ENCODE measurements at places on chromosomes 7 and 10.

DNA sequence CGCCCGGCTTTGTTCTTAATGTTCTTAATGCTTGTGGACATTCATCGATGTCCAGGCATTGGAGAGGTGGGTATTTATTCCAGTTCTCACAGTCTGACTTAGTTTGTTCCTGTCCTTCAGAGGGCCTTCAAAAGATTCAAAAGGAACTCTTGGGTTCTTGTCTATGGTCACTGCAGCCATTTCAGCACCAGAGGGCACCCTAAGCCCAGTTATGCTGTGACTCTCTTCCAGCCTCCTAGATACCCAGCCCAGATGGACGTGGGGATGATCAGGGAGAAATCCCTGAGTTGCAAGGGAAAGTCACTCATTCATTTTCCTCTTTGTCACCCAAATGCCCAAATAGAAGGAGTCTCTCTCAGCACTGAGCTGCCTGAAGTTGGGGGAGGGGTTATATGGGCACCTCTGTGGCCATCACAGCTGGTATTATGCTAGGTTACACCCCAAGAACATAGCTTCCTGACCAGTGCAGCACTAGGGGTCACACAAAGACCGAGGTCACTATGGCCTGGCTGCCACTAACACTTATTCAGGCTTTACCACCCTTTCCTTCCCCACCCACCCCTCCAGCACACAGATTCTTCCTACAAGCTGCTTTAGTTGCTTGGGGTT, 26.5 kb upstream of the CCDC126 start:
- DNase-seq = peak; percentile 62

DNA sequence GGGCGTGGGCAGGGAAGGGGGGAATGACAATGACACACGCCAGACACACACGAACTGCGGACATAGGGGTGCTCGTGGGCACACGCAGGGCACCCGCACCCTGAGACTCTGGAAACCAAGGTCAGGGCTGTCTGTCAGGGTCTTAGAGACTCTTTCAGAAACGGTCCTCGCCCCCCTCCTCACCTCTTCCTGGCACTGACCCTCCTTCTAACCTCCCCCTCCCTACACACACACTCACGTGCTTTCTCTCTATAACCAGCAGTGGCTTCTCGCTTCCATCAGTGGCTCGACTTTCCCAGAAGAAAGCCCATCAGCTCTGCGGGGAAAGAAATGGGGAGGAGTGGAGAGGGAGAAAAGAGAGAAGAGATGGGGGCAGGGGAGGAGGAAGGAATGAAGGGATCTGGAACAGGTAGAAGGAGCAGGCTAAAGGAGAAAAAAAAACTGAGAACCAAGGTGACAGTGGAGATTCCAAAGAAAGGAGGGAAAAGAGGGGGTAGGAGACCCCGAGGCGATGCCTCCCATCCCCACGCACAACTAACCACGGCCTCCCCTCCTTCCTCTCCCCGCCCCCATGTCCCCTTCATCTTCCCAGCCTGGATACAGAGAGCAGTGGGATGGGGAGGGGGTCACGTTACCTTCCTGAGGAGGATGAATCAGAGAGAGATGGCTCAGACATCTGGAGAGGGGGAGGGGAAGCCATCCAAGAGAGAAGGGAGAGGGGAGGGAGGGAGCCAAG, 1.7 kb upstream of the VGF start:
- DNase-seq = no peak

- DNase-seq = no peak
Measured at GRCh38 chr7:94351703-94352102, 43.0 kb upstream of the COL1A2 start.

- no peak for DNase-seq
Measured at GRCh38 chr7:79217468-79217867, 236.0 kb downstream of the MAGI2 start.

DNA sequence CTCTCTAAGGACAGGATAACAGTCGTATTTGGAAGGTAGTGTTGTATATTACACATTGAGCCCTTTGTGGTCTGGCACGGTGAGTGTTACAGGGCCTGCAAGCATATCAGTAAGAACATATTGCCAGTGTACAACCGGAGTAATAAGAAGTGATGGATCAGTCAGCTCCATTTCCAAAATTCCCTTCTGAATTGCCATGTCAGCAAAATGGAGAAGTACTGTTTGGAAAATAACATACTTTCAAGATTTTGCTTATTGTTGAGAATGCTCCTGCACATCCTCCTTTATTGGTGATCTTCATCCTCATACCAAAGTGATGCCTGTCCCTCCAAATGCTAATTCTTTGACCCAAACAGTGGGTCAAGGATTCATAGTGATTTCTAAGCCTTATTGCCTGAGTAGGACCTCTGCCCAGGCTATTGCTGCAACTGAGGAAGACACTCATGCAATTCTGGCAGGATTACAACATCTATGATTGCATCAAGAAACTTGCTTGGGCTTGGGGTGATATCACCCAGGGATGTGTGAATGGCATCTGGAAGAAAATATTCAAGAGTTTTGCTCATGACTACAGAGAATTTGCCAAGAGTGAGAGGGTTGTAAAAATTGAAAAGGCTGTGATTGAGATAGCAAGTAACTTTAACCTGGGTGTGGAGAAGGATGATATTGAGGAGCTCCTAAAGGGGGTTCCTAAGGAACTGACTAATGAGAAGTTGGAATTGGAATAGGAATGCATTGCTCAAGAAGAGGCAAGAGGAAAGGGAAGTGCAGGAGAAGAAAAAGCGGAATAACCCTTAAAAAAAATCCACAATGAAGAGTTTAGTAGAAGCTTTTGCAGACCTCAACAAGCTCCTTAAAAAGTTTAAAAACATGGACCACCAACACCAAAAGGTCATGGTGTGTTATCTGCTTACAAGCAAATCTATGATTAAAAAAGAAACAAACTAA, 452.2 kb upstream of the SORCS1 start:
- DNase-seq = no peak

- DNase-seq = no peak
Measured at GRCh38 chr10:113732160-113732881, 19.2 kb upstream of the PLEKHS1 start.

DNA sequence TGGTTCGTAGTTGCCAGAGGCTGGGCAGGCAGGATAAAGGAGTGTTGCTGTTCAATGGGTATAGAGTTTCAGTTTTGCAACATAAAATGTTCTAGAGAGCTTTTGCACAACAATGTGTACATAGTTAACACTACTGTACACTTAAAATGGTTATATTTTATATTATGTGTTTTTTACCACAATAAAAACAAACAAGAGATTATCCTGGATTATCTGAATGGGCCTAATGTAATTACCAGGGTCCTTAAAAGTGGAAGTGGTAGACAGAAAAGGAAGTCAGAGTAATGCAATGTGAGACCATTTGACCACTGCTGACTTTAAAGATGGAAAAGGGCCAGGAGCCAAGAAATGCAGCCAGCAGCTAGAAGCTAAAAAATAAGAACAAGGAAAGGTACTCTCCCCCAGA, 159.7 kb downstream of the SGMS1 start:
- no peak for DNase-seq

DNA sequence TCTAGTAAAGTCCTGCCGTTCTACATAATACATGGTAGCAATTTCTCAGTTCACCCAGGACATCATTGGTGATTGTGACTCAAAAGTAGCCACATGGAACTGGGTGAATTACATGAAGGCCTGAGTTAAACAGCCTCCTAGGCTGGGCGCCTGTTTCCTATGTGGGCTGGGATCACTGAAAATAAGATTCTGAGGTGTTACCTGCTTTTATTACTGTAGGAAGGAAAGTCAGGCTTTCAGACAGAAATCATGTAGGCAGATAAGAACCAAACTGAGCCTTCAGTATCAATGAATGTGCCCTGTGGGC, 160.4 kb downstream of the CAMK1D start:
- DNase-seq = no peak

GRCh38 chr10:31320550-31321211, 1.7 kb downstream of the ZEB1 start:
- DNase-seq = no peak

DNA sequence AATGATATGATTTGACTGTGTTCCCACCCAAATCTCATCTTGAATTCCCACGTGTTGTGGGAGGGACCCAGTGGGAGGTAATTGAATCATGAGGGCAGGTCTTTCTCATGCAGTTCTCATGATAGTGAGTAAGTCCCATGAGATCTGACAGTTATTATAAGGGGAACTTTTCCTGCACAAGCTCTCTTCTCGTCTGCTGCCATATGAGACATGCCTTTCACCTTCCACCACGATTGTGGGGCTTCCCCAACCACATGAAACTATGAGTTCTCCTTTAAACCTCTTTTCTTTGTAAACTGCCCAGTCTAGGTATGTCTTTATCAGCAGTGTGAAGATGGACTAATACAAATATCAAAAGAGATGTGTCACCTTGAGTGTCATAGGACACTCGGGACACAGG, 502.7 kb upstream of the PODXL start:
- no peak for DNase-seq

- no peak for DNase-seq
Measured at GRCh38 chr10:9294865-9295264, 1240.4 kb downstream of the GATA3 start.

- DNase-seq = no peak
Measured at GRCh38 chr10:31697271-31698180, 231.1 kb downstream of the ARHGAP12 start.

GRCh38 chr10:22086730-22087401, 83.3 kb upstream of the DNAJC1 start:
- DNase-seq = no peak

GRCh38 chr7:119010635-119011034, 786.1 kb downstream of the ANKRD7 start:
- no peak for DNase-seq

- DNase-seq = no peak
Measured at GRCh38 chr7:158270106-158270775, 317.4 kb downstream of the PTPRN2 start.

DNA sequence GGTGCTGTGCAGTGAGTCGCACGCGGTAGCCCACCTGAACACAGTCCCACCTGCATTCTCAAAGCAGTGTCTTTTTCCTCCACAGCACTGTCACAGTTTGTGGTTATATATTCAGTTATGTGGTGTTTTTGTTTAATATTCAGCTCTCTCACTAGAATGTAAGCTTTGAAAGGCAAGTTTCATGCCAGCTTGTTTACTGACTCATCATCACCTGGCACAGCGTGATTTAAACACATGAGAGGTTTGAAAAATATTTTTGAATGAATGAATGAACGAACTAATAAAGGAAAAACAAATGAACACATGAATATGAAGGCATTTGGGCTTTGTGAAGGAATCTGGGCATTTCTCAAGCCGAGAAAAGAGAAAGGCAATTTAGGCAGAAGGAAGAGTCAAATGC, 51.9 kb upstream of the TM9SF3 start:
- no peak for DNase-seq

DNA sequence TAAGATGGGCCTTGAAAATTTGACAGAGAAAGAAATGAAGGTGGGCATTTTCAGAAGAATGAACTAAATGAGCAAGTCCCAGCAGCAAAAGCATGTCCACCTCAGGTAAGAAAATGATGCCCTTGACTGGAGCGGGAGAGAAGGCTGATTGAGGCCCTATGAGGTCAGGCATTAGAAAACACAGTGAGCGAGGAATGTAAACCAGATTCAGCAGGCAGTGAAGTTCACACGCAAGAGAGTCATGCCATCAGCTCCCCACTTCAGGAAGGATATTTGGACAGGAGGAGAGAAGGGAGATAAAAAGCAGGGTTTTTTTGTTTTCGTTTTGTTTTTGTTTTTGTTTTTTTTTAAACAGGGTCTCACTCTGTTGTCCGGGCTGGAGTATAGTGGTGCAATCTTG, 166.4 kb downstream of the PPP1R17 start:
- no peak for DNase-seq

Data from stimulated activated CD4-positive, alpha-beta T cell treated with anti-CD3 and anti-CD28 coated beads, Interleukin-12 subunit alpha, Interleukin-12 subunit beta, amount 100 ng/mL, for 48 hours (primary cell).